ENCODE measurements at places on chromosomes 7 and 10. TPM values are rescaled to one million over a fixed set of nuclear protein-coding genes. Genes with fewer than 3 reads are reported as not detected.

- no peak for DNase-seq
These were observed 20.8 kb downstream of the ZDHHC16 start for GRCh38 chr10:97466755-97467154.

NSMCE4A gene
- total RNA-seq: 63.3 TPM

TMEM236 gene
- total RNA-seq: not detected

FXYD4 gene
- not detected for total RNA-seq

DNA sequence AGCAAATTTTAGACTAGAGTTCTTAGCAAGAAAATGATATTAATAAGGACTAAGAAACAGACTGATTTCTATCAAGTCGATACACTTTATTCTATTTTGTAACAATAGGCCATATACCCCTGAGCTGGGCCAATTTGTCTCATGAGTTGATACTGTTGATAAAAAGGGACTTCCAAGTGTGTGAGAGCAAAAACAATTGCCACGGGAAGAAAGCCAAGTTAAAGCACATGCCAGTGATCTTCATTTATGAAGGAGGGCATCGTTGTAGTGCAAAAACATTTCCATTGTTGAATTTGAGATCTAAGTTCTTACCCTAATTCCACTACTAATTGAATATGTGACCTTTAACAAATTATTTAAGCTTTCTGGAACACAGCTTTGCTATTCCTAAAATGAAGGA, 119.9 kb downstream of the CNOT4 start:
- DNase-seq: no peak

HMX2 gene
- not detected for total RNA-seq

PTPN20 gene
- total RNA-seq: not detected

GRCh38 chr7:137545059-137545716, 201.7 kb upstream of the PTN start:
- DNase-seq: no peak

DNA sequence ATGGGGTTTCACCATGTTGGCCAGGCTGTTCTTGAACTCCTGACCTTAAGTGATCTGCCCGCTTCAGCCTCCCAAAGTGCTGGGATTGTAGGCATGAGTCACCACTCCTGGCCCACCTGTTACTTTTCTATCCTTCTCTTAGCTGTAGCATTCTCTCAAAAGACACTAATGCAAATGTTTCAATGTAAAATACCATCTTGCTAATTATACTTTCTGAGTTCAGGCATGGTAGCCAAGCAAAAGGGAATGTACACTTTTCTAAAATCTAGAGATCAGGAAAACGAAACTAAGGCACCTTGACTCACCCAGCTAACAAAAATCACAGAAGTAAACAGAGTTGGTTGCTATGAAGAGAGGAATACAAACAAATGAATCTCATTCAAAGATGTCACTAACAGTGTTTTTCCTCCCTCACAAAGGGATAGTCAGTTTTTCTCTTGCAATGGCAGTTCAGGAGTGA, 401.0 kb upstream of the NRP1 start:
- no peak for DNase-seq

POLR2J2 gene
- not detected for total RNA-seq

GRCh38 chr10:10684972-10685371, 332.7 kb upstream of the CELF2 start:
- DNase-seq: no peak

DNA sequence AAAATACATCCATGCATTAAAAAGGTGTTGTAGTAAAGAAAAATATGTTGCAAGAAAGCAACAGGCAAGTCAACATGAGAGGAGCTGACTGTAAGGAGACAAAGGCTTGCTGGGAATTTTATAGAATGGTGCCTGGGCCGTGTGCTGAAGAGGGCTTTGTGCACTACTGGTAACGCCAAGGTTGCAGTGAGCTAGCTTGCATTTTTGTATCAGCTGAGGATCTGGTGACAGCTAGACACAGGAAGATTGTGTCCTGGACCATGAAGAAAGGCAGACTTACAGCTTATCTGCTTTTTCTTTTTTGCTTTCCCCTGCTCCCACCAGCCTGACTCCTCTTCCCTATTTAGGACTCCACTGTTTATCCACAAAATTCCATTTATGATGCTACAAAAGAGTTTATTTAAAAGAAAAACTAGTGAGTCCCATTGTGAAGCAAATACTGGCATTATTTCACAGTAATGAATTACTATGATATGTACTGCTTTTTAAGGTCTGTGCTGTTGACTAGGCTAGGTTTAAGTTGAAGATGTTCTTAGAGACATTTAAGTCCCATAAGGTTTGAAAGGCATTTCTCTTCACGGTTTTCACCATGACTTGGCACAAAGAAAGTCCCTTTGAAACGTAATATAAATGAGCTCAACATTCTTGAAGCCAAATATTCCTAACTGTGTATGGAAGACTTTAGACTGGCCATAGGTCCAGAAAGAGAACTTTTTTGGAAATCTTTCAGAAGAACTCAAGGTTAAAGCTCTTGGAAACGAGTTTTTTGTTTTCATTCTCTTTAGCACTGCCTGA, 88.6 kb downstream of the SEC23IP start:
- DNase-seq: no peak

CCDC6 gene
- 21.1 TPM for total RNA-seq

- no peak for DNase-seq
These were observed 373.9 kb downstream of the SFMBT2 start for GRCh38 chr10:7036951-7037350.

DNA sequence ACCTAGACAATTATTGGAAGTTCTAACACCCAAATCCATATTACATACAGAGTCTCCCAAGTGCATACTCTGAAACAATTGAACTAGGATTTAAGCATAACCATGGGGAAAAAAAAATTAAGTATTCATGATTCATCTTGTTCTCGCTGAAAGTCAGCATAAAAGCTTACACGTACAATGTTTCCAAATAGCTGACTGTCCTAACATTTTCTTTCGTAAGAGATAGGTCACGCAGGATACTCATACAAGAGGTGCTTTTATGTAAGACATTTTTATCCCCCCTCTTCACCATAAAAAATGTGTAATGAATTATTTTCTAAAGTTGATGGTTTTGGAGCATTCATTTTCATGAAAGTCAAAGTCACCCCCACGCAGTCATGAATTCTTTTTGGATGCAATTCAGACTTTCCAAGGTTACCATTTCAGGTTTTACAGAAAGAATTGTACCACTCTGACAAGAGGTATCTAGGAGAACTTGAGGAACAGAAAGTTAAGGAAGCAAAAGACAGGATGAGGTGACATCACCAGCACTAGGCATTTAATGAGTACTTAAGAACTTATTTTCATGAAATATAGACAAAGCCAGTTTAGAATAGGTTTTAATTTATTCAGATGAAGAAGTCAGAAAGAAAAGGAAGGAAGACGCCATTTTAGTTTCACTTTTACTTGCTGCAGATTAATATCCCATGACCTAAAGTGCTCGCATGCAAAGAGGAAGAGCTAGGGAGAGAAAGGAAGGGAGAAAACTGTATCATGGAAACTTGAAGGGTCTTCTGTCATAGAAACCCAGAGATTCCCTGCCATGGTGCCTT, 55.8 kb downstream of the TMEM26 start:
- DNase-seq: no peak

CLEC2L gene
- not detected for total RNA-seq

DNA sequence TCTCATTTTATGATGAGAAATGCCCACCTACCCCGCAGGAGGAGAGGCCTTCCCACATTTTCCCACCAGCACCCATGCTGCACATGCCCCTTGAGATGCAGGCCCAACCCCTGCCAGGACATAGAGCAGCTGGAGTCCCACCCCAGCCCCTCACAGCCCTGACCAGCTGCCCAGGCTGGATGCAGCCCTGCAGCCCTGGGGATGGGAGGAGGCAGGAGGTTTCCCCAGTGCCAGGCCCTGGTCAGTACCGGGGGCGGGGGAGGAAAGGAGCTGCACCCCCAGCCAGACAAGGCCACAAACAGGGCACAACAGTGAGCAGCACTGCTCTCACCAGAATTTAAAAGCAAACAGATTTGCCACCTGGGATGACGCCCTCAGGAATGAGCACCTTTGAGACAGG, 196.1 kb downstream of the PTPRN2 start:
- DNase-seq: no peak

- no peak for DNase-seq
These were observed 19.5 kb downstream of the GLI3 start for GRCh38 chr7:42217548-42217947.

GRCh38 chr7:38796626-38797501, 112.1 kb downstream of the VPS41 start:
- no peak for DNase-seq

GRCh38 chr10:76352300-76352699, 920.9 kb downstream of the LRMDA start:
- no peak for DNase-seq

- DNase-seq: no peak
These were observed 304.4 kb downstream of the HDAC9 start for GRCh38 chr7:18799899-18800298.

DNA sequence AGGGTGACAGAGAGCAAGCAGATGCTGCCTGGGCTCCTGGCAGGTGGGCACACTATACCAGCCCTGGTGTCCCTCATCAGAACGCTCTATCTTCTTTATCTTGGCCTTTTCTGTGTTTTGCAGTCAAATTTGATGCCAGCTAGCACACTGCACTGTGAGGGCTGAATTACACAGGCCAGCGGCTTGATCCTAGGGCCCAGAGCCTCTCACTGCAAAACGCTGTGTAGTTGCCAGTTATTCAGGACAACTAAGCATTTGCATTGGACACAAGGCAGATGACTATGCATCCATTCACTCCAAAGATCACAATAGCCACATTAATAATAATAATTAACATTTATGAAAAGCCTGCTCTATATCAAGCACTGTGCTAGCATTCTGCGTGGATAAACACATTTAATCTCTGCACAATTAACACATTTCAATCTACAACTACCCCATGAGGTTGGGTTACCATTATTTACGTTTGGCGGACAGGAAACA, 100.3 kb downstream of the PAXIP1 start:
- no peak for DNase-seq

GRCh38 chr10:86758189-86759072, 2.0 kb downstream of the BMPR1A start:
- DNase-seq: no peak

DNA sequence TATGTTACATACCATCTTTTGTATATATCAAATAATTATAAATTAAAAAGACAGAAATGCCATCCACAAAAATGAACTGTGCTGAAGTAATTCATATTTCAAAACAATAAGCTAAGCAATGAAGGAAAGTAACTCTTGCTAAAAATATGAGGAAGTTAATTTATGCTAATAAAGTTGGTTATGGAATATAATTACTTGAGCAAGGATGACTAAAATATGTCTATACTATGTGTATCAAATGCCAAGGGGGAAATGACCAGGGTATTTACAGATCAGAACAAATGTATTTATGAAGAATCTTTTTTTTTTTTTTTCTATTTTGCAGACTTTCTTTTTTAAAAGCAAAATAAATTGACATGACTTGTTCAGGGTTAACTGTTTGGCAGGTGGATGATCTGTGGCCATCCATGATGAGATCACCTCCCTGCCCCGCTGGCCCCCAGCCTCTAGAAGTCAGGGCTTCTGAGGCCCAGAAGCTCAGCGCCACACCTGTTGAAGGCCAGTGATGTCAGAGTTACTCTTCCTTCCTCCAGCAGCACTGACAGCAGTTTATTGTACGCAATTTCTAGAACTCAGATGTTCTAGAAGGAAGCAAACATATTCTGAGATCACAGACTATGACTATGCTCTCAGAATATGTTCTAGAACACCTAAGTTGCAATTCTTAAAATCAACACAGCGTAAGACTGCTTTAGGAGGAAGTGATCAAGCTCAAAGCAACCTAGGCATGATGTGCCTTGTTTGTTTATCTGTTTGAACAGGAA, 196.1 kb upstream of the KLF14 start:
- no peak for DNase-seq

- DNase-seq: no peak
These were observed 61.4 kb downstream of the ST7 start for GRCh38 chr7:117014673-117015133.

DNA sequence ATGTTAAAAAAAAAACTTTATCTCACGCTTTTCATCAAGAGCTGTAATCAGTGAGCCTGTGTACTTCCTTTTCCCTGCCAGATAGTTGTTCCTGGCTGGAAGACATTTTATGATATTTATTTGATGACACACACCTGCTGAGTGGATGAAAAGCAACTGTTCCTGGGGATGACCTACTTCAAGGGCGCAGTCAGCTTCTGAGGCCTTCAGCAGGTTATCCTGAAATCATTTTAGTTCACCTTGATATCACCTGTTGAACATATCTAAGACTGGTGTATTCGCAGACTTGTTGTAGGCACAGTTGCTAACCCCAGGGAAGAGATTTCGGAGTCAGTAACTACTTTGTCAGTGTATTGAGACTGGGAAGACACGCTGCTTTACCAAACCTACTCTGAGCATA, 234.5 kb upstream of the TCF7L2 start:
- no peak for DNase-seq

HOXA7 gene
- total RNA-seq: 12.0 TPM

GRCh38 chr10:98296524-98296923, 28.5 kb upstream of the LOXL4 start:
- DNase-seq: no peak

- DNase-seq: no peak
These were observed 164.6 kb upstream of the KCND2 start for GRCh38 chr7:120108376-120108775.

- DNase-seq: no peak
These were observed 27.3 kb upstream of the KMT2C start for GRCh38 chr7:152462995-152463708.

GRCh38 chr10:18100669-18101068, 39.6 kb upstream of the CACNB2 start:
- no peak for DNase-seq

LIPK gene
- total RNA-seq: not detected

DNA sequence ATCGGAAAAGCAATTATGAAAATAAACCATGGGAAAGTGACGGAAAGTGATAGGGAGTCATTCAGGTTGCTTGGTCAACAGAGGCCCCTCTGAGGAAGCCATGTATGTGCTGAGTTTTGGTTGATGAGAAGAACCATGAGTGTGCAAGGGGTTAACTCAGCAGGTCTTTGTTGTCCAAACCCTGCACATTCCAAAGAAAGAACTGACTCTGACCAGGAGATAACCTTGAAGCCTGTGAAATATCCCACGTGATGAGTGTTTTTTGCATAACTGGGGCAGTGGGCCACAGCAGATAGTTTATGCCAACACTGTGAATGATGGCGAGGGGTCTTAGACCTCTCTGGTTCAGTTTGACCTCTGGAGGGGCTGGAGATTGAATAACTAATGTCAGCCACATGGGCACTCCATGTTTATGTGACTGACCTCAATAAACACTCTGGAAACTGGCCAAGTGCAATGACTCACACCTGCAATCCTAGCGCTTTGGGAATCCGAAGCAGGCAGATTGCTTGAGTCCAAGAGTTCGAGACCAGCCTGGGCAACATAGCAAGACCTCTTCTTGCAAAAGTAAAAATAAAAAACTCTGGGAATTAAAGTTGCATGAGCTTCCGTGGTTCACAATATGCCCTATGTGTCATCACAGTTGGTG, 154.0 kb upstream of the FOXK1 start:
- DNase-seq: no peak

GRCh38 chr7:130301501-130302020, 8.6 kb downstream of the CPA4 start:
- no peak for DNase-seq

GRCh38 chr7:7704867-7705266, 13.5 kb downstream of the RPA3 start:
- DNase-seq: no peak

- DNase-seq: no peak
These were observed 65.2 kb downstream of the ZMYND11 start for GRCh38 chr10:200405-200804.

IGF2BP3 gene
- total RNA-seq: not detected

- DNase-seq: no peak
These were observed 367.7 kb upstream of the SEMA3D start for GRCh38 chr7:85554236-85555178.

GRCh38 chr10:92787557-92788152, 60.7 kb upstream of the EXOC6 start:
- DNase-seq: no peak

GRCh38 chr10:102083541-102083940, 18.4 kb downstream of the HPS6 start:
- DNase-seq: no peak
